ENCODE measurements at places on chromosomes 16 and 17.

DNA sequence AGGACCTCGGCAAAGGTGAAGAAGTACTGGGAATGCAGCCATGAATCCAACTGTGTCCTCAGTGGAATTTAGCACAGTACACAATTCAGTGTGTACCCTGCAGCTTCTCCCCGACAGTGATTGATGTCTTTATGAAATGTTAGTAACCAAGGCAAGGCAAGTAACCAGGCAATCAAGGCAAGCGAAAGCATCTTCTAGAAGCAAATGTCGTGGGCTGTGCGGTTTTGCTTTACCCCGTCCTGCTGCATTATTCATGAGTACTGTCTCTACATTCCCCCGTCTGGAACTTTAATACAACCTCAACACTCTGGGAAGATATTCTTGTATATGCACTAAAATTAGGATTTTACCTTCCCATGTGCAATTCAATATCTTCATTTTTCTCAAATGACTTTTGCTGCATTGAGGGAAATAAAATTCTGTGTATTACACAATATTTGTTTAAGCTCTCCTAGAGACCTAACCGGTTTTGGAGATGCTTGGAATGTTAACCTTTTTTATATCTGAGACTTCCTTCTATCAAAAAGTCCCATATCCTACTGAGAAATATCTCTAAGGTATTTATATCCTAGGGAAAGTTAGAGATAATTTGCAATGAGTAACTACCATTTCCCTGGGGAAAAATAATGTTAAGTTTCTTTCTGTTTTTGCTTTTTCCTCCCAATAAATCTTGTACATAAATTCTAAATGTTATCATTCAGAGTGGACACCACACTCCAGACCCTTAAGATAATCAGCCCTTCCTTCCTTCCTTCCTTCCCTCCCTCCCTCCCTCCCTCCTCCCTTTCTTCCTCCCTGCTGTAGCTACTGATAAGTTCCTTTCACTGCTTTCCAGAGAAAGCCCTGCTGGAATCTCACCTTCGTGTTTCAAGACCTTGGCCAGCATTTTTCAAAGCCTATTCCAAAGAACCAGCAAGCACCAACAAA, 51.9 kb upstream of the ADORA2B start:
- no peak for DNase-seq

DNA sequence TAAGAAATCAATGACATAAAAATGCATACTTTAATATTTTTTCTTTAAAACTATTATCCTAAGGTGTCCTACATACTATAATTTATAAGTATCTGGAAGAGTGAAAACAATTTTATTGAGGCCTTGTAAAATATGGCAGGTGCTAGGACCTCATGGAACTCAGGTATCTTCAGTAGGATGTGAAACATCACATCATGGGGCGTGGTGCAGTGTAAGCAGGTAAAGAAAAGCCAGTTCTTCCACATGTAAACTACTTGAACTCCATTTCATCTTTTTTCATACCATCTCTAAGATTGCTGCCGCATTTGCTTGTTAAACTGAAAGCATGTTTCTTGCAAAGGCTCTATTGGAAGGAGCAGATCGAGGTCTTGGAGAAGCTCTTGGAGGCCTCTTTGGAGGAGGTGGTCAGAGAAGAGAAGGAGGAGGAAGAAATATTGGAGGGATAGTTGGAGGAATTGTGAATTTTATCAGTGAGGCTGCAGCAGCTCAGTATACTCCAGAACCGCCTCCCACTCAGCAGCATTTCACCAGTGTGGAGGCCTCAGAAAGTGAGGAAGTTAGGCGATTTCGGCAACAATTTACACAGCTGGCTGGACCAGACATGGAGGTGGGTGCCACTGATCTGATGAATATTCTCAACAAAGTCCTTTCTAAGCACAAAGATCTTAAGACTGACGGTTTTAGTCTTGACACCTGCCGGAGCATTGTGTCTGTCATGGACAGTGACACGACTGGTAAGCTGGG, at the start of gene CAPNS2:
TSS of gene CAPNS2 (plus strand) at position 253 of the 744 bp plus-strand sequence. CDS start at position 326, 73 bp downstream.
- no peak for DNase-seq

DNA sequence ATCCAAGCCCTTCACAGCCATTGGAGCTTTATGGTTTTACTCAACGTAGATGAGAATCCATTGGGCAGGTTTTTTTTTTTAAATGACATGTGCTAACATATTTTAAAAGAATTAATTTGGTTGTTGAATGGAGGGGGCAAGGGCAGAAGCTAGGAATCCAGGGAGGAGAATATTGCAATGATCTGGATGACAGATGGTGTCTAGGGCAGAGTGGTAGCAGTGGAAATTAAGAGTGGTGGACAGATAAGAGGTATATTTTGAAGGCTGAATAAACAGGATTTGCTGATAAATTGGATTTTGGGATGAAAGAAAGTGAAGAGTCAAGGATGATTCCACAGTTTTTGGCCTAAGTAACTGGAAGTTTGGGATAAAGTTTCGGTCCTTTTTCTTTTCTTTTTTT, 54.8 kb upstream of the DHX40 start:
- DNase-seq, result no peak

GRCh38 chr17:47286198-47286914, 32.7 kb downstream of the ITGB3 start:
- DNase-seq, result peak; percentile 80

DNA sequence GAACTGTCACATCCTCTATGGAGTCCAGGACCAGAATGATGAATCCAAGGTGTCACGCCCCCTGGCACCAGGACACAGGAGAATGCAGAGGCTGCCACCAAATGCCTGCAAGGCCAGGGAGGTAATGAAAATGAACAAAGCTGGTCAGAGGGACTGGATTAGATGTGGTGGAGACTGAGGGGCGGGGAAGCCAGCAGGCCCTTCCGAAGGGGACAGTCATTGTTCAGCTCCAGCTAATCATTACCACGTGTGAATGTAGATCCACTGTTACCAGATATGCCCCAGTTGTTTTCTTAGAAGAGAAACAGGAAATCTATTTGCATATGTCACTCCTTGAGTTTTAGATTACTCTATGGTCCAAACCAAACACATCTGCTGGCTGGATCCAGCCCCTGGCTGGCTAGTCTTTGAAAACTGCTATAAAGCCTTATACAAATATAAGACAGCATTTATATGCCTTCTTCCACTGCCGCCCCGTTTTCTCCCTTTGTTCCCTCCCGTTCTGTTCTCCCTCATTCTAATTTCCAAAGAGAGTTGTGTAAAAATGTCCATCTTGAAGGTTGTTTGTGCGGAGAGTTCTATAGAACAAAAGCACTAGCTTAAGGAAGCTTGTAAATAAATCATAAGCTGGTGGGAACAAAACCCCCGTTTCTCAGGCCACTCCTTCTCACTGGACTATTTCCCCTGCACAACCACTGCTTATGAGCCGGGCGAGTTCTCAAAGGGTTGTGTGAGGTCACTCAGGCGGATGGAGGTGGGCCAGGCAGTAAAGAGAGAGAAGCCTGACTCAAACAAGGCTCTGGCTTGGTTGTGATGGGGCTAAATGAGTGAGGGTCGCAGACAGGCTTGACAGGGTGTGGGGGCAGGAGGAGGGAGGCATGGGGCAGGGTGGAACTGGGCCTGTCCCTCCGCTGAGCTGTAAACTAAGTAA, 14.2 kb downstream of the CRYM start:
- DNase-seq, result no peak

Measured in skeletal muscle cell (primary cell).